ENCODE measurements at places on chromosomes 1 and 21.

DNA sequence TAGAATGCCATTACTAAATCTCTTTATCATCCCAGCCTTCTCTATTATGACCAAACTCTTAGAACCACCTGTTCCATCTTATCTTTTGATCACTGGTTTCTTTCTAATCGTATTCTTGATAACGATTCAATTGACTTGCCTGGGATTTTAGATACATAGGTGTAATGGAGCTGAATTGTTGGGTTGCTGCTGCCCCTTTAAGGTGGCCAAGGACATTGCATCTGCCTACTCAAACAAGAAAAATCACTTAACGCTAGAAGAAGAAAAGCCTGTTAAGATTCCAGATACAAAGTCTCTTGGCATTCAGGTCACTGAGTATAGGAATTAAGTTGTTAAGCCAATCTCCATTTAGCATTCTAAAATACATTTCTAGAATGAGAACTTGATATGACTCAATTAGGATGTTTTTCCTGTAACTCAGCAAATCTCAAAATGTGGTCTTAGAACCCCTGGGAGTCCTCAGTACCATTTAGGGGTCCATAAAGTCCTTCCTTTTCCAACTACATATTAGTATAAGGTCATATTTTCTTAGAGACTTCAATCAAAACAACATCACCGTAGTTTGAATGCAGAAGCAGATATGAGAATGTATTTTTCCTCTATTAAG is 12.4 kb downstream of the NEXN start:
- DNase-seq, result peak; percentile 22

DNA sequence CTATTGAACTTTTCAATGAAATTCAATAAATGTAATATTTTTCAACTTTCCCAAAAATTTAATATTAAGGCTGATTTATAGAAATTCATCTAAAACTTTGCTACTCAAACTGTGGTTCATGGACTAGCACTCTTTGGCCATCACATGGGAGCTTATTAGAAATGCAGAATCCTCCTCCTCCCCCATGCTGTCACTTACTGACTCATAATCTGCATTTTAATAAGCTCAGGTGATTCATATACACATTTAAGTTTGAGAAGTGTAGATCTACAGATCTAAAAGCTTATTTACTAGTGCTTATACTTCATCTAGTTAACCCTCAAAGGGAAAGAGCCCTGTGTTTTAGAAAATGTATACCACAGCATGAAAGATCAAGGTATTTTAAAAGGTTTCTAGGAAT is 84.3 kb downstream of the HS2ST1 start:
- no peak for DNase-seq

DNA sequence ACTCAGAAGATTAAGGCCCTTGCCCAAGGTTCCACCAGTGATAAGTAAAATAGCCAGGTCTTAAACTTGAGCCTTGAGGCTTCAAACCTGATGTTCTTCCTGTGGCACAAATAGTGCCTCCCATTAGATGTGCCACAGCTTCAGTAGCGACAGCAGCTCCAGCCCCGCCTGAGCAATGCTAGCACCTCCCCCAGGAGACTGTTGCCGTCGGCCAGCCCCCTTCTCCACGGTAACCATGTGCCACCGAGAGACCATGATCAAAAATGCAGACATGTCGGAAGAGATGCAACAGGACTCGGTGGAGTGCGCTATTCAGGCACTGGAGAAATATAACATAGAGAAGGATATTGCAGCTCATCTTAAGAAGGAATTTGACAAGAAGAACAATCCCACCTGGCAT is 32.2 kb downstream of the KLHDC7A start:
- no peak for DNase-seq

GRCh38 chr1:234915924-234916675 is 212.5 kb downstream of the TOMM20 start:
- DNase-seq, result no peak

- no peak for DNase-seq
Measured at GRCh38 chr1:165857046-165857801, 29.8 kb downstream of the UCK2 start.
